Nucleus accumbens (tissue), 56 donors: ENCODE measurements at places on chromosomes 2 and 18.
A peak's percentile ranks its signal among the peaks of the same experiment; 100 is the strongest.

DNA sequence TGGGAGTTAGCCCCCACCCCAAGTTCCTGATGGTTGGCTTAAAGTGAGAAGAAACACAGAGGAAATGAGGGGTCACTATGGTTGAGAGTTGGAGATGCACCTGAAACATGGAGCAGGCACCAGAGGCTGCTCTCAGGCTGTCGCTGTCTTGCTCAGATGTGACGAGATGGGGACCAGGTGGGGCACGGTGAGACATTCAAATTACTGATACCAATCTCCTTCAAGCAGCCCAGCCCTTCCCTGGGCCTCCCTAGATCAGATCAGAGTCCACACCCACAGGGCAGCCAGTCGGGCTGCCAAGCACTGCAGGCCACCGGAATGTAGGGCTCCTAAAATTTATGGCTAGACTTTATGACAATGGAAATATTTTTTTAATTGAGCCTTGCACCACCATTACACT lies 176.6 kb downstream of the CELF4 start:
- no peak for DNase-seq

- no peak for DNase-seq
Measured at GRCh38 chr2:239776436-239777005, 248.6 kb downstream of the NDUFA10 start.

- DNase-seq, result no peak
Measured at GRCh38 chr2:113892004-113892710, 2.3 kb downstream of the ACTR3 start.

DNA sequence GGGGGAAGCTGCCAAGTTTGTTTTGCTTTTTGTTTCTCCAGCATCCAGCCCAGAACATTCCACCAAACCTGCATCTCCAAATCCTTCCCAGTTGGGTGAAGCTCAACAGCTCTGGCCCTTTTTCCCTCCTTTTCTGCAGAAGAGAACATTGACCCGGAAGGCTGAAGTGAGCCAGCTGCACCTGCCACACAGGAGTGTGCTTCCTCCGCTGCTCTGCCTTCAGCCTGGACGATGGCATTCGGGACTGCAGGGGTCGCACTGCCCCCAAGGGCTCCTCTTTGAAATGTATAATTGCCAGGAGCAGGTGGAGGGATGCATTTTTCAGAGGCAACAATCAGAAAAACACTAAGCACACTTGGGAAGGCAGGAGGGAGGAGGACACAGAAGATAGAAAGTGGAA lies 41.8 kb downstream of the ST8SIA5 start:
- DNase-seq, result no peak

GRCh38 chr18:37543321-37543720 lies 22.3 kb downstream of the CELF4 start:
- no peak for DNase-seq

GRCh38 chr2:18991177-18992168 lies 366.9 kb downstream of the OSR1 start:
- peak; percentile 5 for DNase-seq

GRCh38 chr18:56538746-56539145 lies 99.6 kb downstream of the TXNL1 start:
- DNase-seq, result no peak

- no peak for DNase-seq
Measured at GRCh38 chr2:201952187-201952586, 81.5 kb upstream of the FZD7 start.

DNA sequence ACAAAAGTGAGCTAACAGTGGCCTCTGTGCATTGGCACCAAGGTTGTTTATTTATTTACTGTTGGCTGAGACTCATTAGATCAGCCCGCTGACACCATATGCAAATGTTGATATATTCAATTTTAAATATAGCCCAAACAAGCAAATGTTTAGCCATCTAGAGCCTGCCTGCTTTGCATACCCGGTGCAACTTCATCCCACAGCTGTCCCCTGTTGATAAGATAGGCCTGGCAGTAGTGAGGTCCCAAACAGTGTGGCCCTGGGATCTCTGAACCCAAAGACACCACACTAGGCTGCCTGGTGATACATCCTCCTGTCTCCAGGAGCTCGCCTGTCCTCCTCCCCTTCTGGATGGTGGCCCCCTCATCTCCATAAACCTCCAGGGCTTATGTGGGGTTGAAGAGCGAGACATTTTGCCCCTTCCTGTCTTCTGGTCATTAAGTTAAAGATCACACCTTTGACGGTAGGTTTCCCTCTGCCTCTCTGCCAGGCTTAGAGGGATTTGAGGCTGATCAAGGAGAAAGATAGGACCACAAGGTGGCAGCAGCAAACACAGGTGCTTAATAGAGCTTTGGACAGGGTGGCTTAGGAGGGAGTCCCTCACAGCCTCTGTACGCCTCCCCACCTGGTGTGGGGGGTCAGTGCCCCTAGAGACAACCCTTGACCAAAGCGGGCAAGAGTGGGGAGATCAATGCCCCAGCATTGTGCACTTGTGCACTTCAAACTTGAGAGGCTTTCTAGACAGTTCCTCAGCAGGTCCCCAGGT lies 23.7 kb upstream of the MYO5B start:
- no peak for DNase-seq

- peak; percentile 78 for DNase-seq
Measured at GRCh38 chr2:183078464-183079138, at the start of gene DUSP19. TSS of gene DUSP19 (plus strand) at chr2:183078747. CDS start at chr2:183078934, 187 bp downstream.

DNA sequence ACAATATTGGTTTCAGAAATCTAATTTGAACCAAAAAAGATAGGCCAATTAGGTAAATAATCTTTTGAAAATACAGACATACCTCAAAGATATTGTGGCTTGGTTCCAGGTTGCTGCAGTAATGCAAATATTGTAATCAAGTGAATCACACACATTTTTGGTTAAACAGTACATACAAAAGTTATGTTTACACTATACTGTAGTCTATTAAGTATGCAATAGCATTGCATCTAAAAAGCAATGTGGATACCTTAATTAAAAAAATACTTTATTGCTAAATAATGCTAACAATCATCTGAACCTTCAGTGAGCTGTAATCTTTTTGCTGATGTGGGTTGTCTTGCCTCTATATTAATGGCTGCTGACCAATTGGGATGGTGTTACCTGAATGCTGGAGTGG lies 67.3 kb downstream of the KYNU start:
- DNase-seq, result no peak

DNA sequence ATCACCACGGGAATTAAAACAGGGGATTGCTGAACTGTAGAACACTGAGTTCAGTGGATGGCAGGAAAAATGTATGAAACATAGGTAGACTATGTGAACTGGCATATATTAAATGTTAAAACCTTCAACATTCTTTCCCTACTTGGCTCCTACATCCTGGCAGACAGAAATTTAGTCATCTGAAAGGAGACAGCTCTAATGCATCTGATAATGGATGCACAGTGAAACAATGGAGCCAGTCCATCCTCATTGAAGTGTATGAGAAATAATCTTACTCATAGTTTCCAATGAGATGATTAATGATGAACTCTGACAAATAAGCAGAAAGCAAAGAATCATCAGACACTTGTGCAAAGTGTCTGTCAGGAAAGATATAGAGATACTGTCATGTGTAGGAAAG lies 1629.7 kb upstream of the TMEFF2 start:
- no peak for DNase-seq

DNA sequence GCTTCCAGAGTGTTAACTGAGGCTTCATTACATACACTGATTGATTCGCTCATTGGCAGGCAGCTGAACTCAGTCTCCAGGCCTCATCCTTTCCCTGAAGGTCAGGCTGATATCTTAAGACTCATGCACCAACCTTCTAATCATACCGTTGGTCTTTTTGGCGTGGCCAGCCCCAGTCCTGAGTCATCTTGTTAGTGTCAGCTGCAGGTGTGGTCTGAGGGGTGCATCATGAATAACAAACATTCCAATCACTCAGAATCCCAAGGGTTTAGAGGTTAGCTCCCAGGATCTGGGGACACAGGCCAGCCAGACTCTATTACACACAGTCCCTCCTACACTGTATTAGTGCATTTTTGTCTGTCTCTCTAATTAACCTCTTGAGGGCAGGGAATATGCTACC lies 271.5 kb downstream of the HRH4 start:
- DNase-seq, result no peak

DNA sequence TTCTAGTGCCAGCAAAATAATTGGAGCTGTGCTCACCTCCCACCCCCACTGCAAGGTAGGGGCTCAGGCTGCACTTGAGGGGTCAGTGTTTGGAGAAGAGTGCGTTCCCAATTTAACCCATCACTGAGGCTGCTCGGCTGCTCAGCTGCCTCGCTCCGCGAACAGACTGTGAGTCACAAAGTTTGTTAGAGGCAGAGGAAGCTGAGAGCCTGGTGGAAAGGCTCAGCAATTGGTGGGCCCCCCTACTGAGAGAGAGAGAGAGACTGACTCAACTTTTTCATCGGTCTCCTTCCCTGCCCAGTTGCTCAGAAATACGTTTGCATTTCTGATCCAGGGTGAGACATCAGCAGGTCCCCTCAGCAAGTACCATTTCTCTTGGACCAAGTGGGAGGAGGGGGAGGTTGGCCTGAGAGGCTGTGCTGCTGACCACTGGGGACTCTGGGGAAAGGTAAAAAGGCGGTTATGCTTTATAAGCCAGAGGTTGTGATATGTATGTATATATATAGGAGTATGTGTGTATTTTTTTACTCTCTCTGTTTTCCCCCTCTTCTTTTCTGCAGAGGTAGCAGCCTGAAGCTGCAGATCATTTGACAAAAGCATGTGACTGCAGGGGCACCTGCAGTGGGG lies 1.5 kb downstream of the EFR3B start:
- no peak for DNase-seq

DNA sequence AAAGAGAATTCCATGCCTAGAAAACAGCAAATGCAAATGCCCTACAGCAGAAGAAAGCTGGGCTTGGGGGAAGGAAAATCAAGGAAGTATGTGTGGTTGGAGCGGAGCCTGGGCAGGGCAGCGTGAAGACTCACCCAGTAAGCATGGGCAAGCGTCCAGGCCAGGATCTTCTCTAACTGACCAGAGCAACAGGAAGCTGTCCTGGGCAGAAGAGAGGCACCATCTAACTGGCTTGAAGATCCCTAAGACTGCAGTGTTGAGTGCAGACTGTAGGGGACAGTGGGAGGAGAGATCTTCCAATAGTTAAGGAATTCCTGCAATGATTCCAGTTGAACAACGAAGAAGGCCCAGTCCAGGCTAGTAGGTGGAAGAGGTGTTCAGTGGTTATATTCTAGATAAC lies 57.9 kb downstream of the NXPH2 start:
- DNase-seq, result no peak

DNA sequence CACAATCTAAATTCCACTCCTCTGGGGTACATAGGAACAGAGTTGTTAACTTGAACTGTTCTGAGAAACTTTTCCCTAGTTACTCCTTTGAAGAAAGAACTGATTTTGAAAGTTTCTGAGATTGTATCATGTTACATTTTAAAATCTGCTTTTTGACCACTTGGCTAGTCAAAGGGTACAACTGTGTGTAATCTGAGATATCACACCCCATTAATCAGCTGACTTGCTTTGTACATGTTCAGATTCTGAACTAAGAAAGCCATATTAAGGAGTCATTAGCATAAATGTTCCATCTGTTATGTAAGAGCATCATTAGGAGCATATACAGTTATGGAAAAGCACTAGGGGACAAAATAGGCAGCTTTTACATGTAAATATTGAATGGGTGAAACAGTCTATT lies 3.8 kb upstream of the WDR35 start:
- DNase-seq, result no peak
